Renal pelvis (tissue), 12 donors: ENCODE measurements at places on chromosomes 4 and X. TPM values are rescaled to one million over a fixed set of nuclear protein-coding genes. Genes with fewer than 3 reads are reported as not detected.

Gene NDNF
- 58.8 TPM for polyA plus RNA-seq

Gene TMEM156
- 3.8 TPM for polyA plus RNA-seq

Gene TLL1
- 1.8 TPM for polyA plus RNA-seq

Gene ARX
- not detected for polyA plus RNA-seq

Gene HSPA4L
- 9.0 TPM for polyA plus RNA-seq

DNA sequence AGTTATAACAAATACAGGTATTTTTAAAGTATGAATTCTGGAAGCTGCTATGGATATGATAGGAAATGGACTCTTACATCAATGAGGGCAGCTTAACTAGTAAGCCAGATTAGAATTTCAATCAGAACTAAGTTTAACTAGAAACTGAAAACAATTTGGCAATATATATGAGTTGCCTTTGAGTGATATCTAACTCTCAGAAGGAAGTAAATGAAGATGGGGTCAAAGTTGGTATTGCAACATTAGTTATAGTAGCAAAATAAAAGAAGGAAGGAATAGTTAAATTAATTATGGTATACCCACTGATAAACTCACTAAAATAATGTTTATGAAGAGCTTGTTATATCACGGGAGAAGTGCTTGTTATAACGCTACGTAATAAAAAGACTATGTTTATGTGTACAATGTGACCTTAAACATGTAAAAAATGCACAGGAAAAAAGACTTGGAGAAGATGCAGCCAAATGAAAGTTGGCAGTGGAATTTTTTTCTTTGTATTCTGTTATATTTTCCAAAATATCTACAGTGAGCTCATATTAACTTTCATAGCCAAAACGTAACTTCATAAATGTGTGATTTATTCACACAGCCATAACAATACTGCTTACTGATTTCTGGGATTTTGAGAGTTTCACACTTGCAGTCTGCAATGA lies 34.5 kb downstream of the PHKA2 start:
- DNase-seq = no peak

DNA sequence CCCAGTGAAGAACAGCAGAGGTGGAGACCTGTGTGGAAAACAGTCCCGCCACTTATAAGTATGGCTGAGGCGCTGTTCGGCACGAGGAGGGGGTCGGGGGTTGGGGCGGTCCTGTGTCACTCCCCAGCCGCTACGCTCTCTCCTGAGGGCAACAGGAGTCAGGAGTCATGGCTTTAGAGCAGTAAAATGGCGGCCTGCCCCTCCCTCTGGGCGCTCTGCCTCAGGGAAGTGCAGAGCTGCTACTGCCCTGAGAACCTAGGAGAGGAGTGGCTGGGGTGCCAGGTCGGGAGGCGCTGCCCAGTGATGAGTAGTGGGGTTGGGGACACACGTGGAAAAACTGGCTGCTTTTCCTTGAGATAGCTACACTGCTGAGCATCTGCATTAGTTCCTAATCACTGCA lies 551.2 kb upstream of the AMOT start:
- no peak for DNase-seq
